ENCODE measurements at places on chromosomes 12 and 14.

GRCh38 chr12:99224237-99224636 is 423.3 kb upstream of the GARIN6 start:
- no peak for DNase-seq

- no peak for DNase-seq
These were observed 146.9 kb upstream of the KRR1 start for GRCh38 chr12:75658286-75658685.

GRCh38 chr14:34971381-34971780 is 11.4 kb upstream of the SRP54 start:
- no peak for DNase-seq

- no peak for DNase-seq
These were observed 29.1 kb downstream of the APPL2 start for GRCh38 chr12:105206686-105207374.

- DNase-seq, result peak; percentile 12
These were observed 125.3 kb upstream of the NPAS3 start for GRCh38 chr14:32813401-32813800.

- no peak for DNase-seq
These were observed 27.5 kb upstream of the JPH4 start for GRCh38 chr14:23605931-23606585.

- no peak for DNase-seq
These were observed 300.1 kb downstream of the VRK1 start for GRCh38 chr14:97097296-97097695.

DNA sequence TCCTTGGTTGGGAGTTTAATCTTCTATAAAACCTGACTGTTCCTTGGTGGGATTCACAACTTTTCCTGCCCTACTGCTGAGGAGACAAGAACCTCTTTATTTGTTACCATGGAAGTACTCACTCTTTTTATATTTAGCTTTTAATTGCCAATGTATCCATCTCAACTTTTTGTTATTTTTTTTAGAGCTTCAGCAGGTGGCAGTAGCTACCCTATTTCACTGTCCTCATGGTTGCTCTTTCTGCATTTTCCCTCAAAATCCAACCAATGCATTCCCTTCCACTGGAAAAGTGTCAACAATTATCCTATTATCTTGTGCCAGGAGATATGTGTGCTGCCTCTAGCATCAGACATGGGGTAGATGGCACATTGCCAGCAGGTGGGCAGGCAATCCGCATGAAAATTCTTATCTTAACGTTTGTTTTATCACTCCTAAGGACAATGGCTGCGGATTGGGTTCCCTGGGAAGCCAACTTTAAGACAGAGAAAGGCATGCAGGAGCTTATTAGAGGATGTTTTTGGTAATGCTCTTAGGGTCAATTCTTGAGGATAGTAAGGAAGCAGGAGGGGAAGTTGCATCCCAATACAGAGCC is 406.4 kb downstream of the SNAPC1 start:
- DNase-seq, result no peak

GRCh38 chr12:59031313-59031712 is 111.0 kb upstream of the LRIG3 start:
- no peak for DNase-seq

DNA sequence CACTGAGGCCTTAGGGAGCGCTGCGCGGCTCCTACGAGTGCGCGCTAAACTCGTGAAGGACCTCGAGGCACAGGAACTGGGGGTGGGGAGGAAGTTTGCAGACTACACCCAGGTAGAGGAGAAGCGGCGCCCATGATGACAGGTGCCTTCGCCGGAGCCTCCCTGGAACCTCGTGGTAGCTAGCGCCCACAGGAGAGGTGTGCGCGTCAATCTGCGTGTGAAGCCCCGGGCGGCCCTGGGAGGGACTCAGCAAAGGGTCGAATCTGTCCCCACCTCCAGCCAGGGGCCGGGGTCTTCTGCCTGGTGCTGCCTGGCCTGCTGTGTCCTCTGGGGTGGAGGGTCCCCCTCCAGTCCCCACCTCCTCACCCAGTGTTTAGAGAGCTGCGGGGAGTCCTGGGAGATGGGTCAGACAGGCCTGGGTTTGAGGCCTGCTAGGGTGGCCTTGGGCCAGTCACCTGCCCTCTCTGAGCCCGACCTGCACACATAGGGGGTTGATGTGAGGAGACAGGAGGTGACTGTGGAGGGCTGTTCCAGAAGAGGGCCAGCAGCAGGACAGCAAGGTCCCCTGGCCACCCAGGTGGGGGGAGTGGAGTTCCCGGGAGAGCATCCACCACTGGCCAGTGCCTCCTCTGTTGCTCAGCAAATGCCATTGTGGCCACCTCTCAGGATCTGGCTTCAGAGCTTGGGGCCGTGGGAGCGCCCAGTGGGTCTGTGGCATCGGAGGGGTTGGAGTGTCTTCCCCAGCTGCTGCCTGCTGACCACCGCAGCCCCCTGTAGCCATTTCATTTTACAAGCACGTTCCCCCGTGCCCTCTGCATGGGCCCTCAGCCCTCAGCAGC is 20.2 kb upstream of the KIF26A start:
- no peak for DNase-seq

GRCh38 chr14:60652674-60653651 is 3.7 kb upstream of the SIX1 start:
- DNase-seq, result no peak

DNA sequence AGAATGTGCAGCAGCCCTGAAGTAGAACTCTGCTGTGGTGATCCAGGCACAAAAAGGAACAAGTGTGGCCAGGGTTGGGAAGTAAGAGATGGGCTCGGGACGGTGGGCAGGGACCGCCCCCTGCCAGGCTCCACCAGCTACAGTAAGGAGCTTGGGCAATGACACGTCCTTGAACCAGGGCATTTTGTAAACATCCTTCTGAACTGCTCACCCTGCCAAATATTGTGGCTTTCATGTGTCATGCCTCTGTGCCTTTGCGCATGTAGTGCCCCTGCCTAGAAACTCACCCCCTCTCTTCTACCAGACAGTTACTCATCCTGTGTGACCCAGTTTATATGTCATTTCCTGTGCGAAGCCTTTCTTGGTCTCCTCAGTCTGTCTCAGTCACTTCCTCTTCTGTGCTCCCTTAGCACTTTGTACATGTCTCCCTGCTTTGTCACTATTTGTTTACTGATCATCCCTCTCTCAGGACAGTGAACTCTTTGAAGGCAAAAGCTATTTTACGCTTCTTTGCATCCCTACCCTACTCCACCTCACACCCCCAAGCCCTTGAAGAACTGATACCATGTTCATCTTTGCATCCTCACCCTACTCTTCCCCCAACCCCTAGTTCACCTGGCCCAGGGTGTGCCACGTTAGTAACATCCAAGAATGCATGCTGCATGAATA is 108.9 kb upstream of the PLEKHG7 start:
- peak; percentile 87 for DNase-seq

DNA sequence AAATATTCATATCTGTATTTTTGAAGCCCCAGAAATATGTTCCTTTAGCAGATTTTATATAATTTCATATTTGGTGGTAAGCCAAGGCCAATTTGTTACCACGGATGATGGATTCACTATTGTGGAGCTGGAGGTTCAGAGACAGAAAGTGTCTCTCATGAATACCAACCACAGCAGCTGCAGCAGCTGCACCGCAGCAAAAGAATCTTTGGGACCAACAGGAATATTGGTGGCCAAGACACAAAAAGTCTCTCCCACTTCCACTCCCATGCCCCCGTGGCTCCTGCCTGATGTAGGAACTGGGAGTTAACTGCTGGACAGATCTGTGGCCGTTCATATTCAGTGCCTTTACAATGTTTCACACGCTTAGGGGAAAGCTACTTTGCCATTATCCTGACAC is 155.3 kb downstream of the ADAMTS20 start:
- no peak for DNase-seq

DNA sequence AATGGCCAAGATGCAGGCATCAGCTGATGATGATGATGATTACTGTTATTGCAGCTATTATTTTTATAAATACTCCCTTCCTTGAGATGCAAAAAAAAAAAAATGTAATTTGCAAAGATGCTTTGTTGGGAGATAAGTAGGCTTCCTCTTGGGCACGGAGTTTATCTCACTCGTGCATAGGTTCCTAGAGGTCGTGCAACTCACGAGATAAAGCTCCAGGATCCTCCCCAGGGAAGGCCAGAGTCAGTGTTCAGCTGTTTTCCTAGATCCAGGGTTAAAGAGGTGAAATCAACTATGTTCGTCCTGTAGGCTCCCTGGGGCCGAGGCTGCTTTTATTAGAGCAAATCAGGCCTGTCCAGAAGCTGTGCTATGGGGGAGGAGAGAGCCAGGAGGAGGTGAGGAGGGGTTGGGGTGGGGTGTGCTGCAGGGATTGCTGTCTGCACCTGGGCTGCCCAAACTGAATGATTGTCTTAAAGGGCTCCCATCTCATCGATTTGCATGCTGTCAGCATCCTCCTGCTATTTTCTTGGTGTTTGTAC is 270.3 kb downstream of the NRXN3 start:
- no peak for DNase-seq

GRCh38 chr14:57833323-57833722 is 32.6 kb downstream of the SLC35F4 start:
- DNase-seq, result peak; percentile 97

DNA sequence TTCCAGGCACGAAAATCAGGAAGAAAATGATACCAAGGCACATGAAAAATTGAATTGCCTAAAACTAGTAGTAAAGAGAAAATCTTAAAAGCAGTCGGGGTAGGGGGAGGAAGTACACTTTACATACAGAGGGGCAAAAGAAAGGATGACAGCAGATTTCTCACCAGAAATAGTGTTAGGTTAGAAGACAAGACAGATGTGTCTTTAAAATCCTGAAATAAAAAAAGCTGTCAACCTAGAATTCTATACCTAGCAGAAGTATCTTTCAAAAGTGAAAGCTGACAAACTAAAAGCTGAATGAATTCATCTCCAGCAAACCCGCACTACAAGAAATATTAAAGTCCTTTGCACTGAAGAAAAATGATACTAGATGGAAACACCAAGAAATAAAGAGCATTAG is 280.4 kb downstream of the FOXN3 start:
- DNase-seq, result no peak

- no peak for DNase-seq
These were observed 17.5 kb downstream of the STON2 start for GRCh38 chr14:81382517-81383225.

DNA sequence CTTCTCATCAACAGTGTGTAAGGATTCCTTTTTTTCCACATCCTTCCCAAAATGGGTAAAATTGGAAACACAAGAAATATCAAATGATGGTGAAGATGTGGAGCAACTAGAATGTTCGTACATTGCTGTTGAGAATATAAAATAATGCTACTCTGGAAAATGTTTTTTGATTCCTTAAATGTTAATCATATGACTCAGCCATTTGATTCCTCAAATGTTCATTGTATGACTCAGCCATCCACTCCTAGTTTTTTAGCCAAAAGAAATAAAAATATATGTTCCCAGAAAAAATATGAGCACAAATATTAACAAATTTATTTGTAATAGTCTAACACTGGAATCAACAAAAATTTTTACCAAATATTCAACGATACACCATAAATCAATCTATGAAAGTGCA is 1108.6 kb downstream of the LRFN5 start:
- peak; percentile 32 for DNase-seq

DNA sequence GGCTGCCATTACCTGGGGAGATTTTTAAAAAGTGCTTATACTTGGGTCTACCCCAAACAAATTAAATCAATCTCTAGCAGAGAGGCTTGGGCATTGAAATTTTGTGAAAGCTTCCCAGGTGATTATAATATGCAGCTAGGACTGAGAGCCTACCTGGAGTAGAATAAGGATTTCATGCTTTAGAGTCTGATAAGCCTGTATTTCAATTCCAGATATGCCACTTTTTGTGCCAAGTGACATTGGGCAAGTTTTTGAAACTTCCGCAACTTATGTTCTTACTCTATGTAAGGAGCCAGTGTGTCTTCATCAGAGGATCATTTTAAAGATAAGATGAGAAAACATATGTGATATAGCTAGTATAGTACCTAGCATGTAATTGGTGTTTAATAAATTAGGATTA is 159.8 kb upstream of the LRIG3 start:
- DNase-seq, result no peak

DNA sequence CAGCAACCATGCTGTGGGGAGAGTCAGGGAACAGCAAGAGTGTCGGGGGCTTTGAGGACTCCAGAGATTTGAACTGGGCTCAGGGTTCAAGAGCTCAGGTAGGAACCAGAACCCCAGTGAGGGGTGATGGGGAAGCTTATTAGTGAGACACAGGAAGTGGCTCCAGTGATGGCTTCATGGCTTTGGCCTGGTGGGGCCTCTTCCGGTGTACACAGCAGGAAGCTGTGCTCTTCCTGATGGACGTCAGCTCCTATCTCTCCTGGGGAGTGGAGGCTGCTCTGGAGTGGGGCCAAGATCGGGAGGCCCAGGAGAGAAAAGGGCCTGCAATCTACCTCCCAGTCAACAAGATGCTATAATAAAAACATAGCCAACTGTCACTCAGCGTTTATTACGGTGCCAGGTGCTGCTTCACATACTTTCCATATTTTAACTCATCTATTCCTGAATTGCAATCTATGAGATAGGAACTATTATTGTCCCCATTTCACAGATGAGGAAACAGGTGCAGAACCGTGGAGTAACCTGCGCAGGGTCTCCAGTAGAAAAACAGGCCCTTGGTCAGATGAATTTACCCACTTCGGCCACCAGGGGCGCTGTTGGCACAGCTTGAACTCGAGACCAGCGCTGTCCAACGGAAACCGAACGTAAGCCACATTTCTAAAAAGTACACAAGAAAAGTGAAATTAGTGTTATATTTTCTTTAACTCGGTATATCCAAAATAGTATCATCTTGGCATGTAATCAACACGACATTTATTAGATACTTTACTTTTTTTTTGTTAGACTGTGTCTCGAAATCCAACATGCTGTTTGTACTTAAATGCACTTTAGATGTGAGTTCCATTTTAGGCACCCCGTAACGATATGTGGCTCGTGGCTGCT is 63.6 kb upstream of the DLK1 start:
- DNase-seq, result peak; percentile 64

DNA sequence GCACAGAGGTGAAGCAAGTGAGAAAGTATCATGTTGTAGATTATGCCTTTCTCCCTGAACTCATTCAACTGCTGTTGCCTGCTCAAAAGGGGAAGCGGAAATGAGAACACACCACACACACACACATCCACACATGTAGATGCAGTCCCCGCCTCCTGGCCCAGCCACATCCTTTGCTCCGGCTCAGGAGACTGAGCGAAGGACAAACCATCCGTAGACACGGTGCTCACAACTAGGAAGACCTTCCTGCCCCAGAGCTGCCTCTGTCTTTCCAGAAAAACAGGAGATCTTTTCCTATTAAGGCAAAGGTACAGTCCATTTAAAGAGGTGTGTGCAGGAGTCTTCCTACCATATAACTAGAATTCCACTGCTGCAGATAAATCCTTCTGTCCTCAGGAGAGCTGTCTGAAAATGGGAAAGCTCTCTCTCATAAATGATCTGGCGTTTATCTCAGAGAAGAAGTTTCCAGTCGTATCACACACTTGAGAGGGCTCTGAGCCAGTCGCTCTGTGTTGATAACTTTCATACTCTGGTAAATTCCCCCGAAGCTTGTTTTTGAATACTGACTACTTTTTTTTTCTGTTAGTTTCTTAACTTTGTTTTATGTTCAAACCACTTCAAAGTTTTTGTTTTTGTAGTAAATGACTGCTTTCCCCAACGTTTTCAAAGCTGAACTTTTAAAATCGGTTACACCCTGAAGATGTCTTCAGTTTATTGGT is at the start of gene TESPA1:
TSS of gene TESPA1 (minus strand) at position 105 of the 719 bp plus-strand sequence. CDS start 10,200 bp downstream, outside the sequence.
- no peak for DNase-seq

- DNase-seq, result no peak
These were observed 96.7 kb downstream of the TRMT5 start for GRCh38 chr14:60884134-60884533.
